ENCODE measurements at places on chromosomes 6 and 20.

DNA sequence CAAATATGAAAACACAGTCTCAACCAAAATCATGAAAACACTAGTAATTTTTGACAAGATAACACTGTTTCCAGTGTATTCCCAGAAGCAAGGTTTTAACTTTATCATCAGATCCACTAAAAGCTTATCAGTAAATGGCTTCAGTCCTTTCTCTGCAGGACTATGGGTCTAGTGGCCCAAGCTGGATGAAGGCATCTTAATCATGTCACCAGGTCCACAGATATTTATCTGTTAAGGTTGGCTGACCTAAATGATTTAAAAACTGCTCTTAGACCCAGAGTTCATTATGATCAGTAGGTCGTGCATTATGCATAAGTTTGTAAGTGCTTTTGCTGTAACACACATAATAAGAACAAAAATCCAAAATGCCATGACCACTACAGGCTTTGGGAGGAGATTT lies 118.0 kb downstream of the MAP3K7 start:
- no peak for DNase-seq

GRCh38 chr20:48231253-48231930 lies 446.1 kb upstream of the SULF2 start:
- DNase-seq = no peak

GRCh38 chr20:54005524-54005923 lies 64.9 kb downstream of the BCAS1 start:
- DNase-seq = no peak

GRCh38 chr6:126805861-126806260 lies 312.6 kb upstream of the RSPO3 start:
- DNase-seq = no peak

GRCh38 chr6:154510144-154510905 lies at the start of gene CNKSR3:
CNKSR3 (minus strand) TSS chr6:154510685; CDS start chr6:154510114, 571 bp downstream.
- DNase-seq = peak; percentile 81

DNA sequence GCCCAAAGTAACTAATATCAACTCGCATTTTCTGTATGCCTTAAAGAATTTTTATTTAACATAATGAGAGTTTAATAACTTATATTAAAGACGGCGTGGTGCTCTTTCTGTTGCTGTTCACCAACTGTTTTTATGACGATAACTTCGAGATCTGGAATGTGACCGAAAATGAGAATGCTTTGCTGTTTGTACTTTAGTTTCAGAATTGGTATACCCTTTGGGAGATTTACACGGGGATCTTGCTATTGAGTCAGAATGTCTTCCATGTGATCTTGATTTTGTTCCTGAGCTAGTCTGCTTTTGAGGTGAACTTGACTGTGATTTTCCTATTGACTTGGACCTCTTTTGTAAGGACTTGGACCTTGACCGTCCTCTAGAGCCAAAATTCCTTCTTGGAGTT lies 17.9 kb downstream of the PNRC1 start:
- no peak for DNase-seq

- DNase-seq = no peak
These were observed 62.0 kb upstream of the SPTLC3 start for GRCh38 chr20:12946789-12947188.

GRCh38 chr20:24968278-24968800 lies 19.3 kb downstream of the CST7 start:
- no peak for DNase-seq

GRCh38 chr6:102300350-102300749 lies 906.8 kb downstream of the GRIK2 start:
- no peak for DNase-seq

DNA sequence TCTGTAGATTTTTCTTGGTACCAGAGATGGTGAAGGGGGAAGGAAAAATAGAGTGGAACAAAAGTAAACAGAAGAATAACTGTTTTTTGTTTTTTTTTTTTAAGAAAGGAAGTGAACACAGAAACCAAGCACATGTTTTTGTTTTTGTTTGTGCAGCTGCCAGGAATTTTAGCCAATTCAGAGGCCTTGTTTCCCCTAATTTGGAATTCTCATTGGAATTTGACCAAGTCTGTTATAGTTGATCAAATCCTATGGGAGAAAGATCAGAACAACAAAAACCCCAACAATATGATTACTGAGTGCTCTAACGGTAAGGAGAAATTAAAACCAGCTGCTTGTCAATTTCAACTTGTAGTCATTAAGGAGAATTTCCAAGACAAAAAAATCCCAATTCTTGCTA lies 18.2 kb upstream of the IL22RA2 start:
- DNase-seq = no peak

DNA sequence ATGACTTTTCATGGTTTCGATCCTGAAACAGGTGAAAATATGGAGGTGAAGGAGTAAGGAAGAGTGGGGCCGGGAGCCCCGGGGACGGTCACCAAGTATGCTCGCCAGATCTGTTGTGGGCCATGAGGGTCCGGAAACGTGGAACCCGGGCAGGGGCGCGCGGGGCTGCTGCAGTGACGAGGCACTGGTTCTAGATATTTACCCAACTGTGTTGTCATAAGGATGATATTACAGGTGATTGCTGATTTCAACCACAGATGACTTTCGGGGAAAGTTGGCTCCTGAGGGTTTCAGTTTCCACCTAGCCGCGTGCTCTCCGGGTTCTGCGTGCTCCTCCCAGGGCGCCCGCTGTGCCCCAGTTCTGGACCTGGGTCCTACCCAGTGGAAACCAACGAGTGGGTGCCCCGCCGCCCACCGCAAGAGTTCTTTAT lies 12.2 kb downstream of the RAET1G start:
- DNase-seq = no peak

GRCh38 chr6:83308833-83309232 lies 115.7 kb downstream of the RWDD2A start:
- no peak for DNase-seq

GRCh38 chr20:41137614-41138474 lies 501 bp downstream of the PLCG1 start:
- peak; percentile 95 for DNase-seq

- DNase-seq = no peak
These were observed 154.6 kb upstream of the PROKR2 start for GRCh38 chr20:5471368-5471767.

- DNase-seq = no peak
These were observed 38.5 kb downstream of the PTPRT start for GRCh38 chr20:43151256-43151655.

DNA sequence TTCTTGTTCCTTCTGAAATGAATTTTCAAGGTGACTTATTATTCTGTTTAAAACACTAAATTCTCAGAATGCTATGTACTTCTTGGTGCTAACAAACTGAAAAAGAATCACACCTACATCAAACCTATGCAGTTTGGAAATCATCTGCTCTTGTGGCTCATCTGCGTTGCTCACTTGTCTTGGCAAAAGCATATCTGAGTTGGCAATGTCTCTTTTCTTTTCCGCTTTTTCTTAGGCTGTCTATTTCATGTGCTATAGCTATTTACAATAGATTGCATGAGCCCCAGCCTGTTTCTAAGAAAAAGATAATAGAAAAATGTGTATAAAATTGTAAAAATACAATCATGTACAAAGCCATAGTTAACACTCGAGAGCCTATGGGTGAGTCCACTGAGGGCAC lies 348.9 kb upstream of the AGPAT4 start:
- no peak for DNase-seq

GRCh38 chr6:87572883-87573282 lies 16.9 kb downstream of the RARS2 start:
- no peak for DNase-seq

- DNase-seq = peak; percentile 42
These were observed 90.7 kb downstream of the SNAP25 start for GRCh38 chr20:10309326-10309725.

- no peak for DNase-seq
These were observed 370 bp downstream of the CDH22 start for GRCh38 chr20:46307999-46308257.

DNA sequence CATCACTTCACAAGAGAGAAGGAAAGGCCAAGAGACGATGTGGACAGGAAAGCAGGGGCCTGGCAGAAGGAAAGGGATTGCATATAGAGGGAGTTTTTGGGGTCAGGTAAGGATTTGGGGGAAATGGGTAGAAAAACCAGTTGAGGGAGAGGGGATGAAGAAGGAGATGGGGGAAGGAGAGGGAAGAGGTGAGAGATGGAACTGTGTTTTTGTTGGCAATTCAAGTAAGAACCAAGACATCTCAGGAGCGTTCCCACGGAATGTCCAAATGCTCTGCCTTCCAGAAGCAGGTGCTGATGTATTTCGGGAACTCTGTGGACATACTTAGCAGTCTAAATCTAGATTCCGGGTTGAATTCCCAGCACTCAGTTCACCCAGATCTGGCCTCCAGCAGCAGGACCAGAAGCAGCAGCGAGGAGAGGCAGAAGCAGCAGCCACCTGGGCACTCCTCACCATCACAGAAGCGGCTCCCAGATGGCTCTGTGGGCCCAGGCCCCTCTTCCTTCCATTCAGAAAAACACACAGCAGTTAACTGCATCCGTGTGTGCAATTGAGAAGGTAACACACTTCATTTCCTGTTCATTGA lies 88.8 kb downstream of the DZANK1 start:
- DNase-seq = no peak

DNA sequence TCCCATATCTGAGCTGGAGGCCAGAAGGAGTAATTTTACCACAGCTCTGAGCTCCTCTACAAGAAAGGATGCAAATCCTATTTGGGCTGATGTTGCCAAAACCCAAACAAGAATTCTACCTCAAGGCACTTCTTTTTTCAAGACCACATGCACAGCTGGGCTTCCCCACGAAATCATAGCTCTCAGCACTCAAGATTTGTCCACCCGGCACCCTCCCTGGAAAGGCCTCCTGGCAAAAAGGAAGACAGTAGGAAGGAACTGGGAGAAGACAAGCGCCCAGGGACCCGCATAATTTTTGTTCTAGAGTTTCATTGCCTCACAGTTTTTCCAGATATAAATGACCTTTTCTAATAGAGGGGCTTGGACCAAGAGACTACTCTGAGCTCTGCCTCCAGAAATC lies 90.5 kb downstream of the BANF2 start:
- no peak for DNase-seq

DNA sequence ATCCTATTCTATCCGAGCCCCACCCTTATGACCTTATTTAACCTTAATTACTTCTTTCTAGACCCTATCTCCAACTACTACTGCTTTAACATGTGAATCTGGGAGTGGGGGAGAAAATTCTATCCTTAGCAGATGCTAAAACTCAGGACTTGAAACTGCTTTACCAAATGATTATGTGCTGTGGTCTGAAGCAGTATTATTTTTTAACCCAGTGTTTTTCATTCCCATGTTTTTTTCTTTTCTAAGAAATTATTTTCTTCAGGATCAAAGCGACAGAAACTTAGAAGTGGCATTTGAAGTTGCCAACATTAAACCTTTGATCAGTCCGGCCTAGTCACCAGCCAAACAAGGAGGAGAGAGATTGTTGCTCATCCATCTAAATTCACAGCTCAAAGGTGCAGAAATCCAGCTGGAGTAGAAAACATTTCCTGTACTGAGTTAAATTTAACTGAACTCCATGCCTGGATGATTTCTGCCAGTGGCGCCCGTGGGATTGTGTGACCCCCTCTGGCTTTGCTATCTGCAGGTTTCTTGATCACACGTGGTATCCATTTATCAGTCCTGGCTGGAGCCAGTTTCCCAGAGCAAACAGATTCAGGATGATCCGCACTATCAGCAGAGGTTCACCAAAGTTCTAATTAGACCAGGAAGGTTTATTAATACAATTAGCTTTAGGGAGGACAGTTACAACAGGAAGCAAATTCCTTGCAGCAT lies 300.5 kb downstream of the PLCB1 start:
- DNase-seq = no peak

GRCh38 chr6:163354761-163355425 lies 59.6 kb upstream of the QKI start:
- no peak for DNase-seq

DNA sequence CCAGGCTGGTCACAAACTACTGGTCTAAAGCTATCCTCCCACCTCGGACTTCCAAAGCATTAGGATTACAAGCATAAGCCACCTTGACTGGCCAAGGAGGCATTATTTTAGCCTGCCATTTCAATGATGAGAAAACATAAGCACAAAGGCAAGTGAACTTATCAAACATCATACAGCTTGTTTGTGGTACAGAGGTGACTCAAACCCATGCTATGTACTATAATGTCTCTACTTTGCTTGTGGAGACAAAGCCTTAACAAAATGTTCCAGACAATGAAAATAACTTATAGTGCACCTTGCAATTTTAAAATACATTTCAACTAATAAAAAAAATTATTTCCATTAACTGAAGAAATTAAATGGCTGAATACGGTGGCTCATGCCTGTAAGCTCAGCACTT lies 26.2 kb downstream of the HDAC2 start:
- no peak for DNase-seq

GRCh38 chr6:151757506-151757955 lies 50.0 kb upstream of the ESR1 start:
- no peak for DNase-seq

DNA sequence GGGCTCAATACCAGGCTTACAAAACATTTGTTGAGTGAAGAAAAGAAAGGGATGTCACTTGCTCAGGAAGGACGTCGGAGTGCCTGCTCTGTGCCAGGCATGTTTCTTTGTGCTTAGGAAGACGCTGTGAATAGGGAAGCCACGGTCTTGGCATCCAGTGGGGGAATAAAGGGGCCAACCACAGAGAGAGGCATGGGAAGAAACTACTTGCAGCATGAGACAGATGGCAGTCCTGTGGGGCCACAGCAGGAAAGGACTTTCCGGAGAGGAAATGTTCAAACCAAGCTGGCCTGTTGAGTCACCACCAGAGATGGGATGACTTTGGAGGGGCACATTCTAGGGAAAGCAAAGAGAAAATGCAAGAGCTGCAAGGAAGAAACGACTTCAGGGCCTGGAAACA lies 173.2 kb downstream of the CDH26 start:
- DNase-seq = no peak

All from HTR-8/SVneo (cell line).